ENCODE measurements at places on chromosomes 6 and 20. TPM values are rescaled to one million over a fixed set of nuclear protein-coding genes. Genes with fewer than 3 reads are reported as not detected.

DNA sequence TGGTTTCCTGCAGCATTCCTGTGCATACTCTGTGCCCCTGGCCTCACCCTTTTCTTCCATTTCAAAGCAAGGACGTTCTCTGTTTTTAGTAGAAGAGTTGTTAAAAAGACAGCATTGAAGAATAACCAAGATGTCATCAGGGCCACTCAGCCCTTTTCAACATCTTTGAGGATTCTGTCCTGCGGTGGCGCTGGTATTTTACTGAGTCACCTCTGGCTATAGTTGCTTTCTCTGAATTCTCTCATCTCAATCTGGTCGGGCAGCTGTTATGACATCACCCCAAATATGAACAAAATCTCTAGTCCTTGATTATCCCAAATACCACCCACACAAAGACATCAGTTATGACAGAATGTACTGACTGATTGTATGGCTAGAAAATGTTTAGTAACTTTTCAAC is 204.2 kb downstream of the GRIK2 start:
- peak; percentile 0 for DNase-seq

- no peak for DNase-seq
Measured at GRCh38 chr20:7262803-7263202, 495.3 kb downstream of the BMP2 start.

DNA sequence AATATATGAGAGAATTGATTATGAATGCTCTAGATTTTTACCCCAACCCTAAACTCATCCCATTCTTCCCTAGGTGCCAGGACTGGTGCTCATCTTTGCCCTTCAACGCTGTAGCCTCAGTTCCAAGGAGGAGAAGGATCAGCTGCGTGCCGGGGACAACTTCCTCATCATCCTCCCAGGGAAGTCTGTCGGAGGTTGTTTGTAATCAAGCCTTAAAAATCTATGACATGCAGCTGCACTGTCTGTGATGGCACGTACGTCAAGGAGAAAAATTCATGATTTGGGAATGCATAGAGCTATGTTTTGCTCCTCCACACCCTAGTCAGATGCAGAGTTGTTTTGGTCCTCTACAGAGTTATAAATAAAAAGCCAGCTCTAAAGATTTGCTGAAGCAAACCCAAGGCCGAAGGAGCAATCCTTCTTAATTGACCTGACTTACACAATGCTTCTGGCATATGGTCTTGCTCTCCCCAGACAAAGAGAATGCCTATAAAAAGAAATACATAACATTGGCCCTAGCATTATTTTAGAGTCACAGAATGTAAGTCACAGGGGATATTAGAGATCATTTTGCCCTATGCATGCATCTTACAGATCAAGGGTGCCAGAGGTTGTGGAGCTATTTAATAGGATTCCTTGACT is 244.2 kb downstream of the HIVEP2 start:
- DNase-seq: no peak

DNA sequence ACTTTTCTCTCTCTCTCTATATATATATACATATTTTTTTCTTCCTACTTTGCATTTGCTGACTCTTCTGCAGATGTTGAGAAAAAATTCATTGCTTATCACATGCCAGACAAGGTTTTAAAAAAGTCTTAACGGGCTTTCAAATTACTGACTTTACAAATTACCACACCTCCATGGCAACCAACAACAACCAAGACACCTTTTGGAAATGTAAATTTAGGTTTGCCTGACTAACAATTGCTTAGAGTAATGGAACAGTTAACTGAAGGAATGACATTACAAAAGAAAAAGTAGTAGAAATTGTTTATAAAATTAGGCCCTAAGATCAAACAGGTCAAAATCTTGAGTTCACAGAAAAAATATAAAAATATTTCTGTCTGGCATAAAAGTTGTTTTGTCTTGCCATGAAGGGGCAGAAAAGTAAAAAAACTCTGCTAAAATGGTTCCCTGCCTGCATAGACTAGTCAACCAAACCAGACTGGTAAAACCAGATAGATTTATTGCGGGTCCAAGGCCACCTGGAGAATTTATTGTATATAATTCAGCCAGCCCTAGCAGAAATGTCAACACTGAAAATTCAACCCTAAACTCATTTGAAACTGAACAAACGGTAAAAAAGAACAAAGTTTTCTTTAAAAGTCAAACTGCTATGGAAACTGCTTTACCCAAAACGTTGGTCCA is 92.8 kb upstream of the FRMD1 start:
- DNase-seq: no peak

DNA sequence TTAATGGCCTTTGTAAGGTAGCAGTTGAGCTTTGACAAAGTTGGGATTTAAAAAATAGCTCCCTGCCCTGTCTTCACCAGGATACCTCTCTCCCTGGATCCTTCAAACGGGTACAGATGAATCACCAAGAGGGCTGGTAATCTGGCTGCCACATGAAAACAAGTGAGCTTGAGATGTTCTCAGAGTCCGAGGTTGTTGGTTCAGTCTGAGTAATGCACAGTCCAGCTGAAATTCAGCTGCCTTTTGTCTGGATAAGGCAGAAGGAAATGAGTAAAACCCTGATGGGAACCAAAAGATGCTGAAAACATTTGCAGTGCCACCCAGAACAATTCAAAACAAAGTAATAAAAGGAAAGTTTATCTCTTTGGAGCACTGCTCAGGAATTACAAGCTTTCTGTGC is 86.8 kb downstream of the GJA1 start:
- DNase-seq: no peak

ERVFRD-1 gene
- 0.26 TPM for polyA plus RNA-seq

HTR1E gene
- not detected for polyA plus RNA-seq

ZBTB12 gene
- 10.4 TPM for polyA plus RNA-seq

SEC63 gene
- 78.7 TPM for polyA plus RNA-seq

Data from muscle of back (tissue), 13 donors.